Stimulated activated CD8-positive, alpha-beta memory T cell treated with anti-CD3 and anti-CD28 coated beads, Interleukin-4, amount 100 ng/mL, for 48 hours (primary cell): ENCODE measurements at places on chromosomes 5 and 9.

- DNase-seq, result peak; percentile 53
Observed at GRCh38 chr5:172005708-172006320, 624 bp downstream of the FBXW11 start.

DNA sequence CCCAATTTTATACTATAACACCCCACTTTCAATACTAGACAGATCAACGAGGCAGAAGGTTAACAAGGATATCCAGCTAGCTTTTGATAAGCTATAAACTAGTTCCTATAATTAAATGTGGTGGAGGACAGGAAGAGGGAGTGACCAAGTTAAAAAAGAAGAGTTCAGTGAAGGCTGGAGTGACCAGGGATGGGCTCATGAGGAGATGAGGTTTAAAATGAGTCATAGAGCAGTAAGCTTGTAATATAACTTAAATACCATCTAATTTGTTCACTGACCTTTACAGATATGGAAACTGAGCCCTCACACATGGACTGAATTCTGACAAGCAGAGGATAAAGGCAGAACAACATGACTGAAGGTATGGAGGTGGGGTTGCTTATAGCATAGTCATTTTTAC lies 284.5 kb downstream of the SPATA31D1 start:
- DNase-seq, result no peak

DNA sequence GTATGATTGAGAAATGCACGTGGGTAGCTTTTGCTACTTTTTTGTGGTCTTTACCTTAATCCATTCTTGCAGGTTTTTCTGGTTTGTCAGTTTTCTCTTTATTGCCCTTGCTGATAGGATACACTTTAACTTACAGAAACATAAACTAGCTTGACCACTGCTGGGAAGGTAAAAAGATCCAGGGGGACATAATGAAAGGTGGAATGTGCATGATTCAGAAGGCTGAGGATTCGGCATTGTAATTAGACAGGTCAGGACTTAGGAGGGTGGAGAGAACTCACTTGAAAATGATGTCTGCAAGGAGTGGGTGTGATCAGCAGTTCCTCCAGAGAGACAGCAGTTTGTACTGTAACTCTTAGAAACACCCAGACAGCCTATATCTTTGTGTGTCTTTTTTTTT lies 19.8 kb upstream of the TXNDC8 start:
- DNase-seq, result no peak

DNA sequence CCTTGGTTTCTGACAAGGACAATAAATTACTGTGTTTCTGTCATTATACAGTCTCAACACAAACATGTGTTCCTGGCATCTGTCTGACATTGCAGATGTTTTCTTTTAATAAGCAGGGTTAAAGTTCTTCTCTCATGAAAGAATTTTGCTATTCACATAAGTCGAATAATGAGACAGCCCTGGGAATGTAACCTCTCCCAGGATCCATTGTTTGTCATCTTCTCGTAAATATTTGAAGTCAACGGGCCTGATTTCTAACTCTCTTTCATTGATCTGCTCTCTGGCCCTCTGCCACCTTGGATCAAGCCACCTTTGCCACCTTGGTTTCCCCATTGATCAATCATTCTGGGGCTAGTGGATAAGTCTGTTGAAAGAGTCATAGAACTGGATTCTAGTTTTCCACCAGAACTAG lies 12.9 kb upstream of the CAST start:
- no peak for DNase-seq

DNA sequence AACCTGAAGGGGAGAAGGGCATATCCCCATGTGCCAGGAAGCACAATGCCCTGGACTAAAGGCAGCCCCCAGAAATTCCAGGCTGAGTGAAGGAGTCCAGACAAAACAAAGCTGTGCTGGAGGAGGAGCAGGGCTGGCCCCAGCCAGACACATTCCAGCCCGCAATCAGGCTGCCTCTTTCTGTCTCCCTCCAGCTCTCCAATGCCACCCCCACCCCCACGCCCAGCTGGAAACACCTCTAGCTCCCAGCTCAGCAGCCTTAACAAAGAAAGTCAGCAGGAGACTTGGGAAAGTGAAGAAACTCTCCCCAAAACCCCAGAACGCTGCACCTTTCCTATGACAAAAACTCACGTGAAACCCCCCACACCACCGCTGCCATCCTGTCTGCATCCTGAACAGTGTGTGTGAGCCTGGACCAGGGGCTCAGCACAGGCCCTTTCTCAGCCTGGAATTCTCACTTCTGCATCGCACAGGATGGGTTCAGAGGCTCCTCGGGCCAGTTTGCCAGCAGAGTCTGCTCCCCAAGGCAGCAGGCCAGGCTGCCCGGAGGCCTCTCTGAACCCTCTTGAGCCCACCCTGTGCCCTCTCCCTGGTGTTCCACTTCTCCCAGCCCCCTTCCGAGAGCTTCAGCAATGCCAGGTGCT lies 96.2 kb upstream of the ICE1 start:
- DNase-seq, result no peak

DNA sequence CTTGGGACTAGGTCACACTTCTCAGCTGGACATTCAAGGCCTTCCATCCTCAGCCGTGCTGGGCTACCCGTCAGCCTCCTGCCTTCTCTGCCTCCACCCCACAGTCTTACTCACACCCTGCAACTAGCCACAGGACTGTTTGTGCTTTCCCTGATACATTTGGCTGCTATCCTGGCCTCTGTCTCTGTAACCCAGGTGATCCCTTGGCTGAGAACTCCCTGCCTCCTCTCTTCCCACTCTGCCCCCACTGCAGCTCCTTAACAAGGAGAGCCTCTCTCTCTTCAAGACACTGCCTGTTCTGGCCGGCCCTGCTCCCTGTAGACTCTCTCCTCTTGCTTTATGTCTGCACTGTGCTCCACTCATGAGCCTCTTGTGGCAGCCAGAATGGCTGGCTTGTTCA lies 120.6 kb downstream of the MSX2 start:
- no peak for DNase-seq

- no peak for DNase-seq
Observed at GRCh38 chr9:87547671-87548081, 50.0 kb downstream of the DAPK1 start.
